Femur (tissue), 1 donor: ENCODE measurements at places on chromosomes 13 and 19.

GRCh38 chr13:93235258-93236015, 8.8 kb downstream of the GPC6 start:
- no peak for DNase-seq

- peak; percentile 47 for DNase-seq
Measured at GRCh38 chr13:92560883-92561282, 665.7 kb upstream of the GPC6 start.

- no peak for DNase-seq
Measured at GRCh38 chr13:30559274-30559673, 58.4 kb upstream of the USPL1 start.

- DNase-seq, result no peak
Measured at GRCh38 chr19:2240881-2241760, 4.5 kb downstream of the SF3A2 start.

DNA sequence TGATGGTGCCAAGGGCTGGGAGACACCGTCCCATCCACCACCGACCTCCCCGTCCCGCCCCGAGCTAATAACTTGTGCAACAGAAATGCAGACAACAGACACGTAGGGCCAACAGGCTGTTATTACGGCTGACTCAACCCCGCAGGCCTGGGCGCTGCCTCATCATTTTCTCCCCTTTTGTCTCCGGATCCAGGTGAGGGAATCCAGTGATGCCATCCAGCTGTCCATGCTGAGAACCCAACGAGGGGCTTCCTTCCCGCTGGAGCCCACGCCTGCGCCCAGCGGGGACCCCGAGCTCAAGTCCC, 6.4 kb upstream of the DIRAS1 start:
- no peak for DNase-seq
